ENCODE measurements at places on chromosomes 6 and 20.
A peak's percentile ranks its signal among the peaks of the same experiment; 100 is the strongest.

DNA sequence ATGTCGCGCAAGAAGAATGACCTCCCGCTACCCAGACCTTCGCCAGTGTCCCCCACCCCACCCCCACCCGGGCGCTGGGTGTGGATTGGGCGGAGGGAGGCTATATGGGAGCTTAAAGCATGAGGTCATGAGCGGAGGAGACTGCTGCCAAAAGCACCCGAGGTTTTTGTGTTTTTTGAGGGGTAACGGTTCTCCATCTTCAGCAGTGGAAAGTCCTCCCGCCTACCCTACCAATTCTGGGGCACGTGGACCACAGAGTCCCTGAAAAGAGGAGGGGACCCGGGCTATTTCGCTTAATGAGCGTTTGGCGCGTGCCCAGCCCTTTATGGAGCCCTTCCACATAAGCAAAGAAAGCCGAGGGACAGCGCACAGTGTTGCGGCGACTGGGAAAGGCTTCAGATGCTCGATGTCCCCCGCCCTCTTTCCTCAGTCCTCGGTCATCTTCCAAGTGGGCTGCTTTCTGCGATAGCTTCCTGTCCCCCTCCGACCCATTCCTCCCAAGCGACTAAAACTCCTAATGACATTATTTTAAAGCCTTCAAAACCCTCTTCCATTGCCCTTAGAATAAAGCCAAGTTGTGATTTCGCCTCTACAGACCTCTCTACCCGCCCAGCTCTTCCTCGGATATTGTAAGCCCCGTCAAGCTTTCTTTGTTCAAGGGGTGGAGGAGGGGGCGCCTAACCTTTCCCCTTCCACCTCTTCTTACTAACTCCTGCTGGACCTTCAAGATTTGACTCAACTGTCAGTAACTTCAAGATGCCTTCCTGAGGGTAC is 2.1 kb upstream of the TRERF1 start:
- DNase-seq = peak; percentile 17

- no peak for DNase-seq
Measured at GRCh38 chr6:85344996-85345395, 104.9 kb upstream of the NT5E start.

- no peak for DNase-seq
Measured at GRCh38 chr20:49676581-49677291, 36.9 kb downstream of the B4GALT5 start.

GRCh38 chr6:129634411-129635230 is 75.4 kb downstream of the ARHGAP18 start:
- DNase-seq = no peak

DNA sequence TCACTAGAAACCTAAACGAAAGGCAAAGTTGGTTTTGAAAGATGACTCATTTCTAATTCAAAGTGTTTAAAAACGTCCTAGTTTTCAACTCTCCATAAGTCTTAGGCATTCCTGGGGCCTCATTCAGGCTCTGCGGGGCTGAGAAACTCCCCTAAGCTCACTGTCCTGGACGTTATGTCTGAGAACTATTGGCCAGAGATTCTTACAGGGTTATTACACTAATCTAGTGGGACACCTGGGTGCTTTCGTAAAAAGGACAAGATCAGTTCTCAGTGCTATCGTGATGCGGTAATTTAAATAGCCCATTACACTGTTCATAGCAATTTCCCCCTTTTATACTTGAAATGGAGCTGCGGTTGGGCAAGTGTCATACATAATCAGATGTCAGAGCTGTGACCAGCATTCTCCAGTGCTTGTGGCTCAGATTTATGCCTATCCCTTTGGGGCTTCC is 280.9 kb downstream of the QKI start:
- DNase-seq = no peak

DNA sequence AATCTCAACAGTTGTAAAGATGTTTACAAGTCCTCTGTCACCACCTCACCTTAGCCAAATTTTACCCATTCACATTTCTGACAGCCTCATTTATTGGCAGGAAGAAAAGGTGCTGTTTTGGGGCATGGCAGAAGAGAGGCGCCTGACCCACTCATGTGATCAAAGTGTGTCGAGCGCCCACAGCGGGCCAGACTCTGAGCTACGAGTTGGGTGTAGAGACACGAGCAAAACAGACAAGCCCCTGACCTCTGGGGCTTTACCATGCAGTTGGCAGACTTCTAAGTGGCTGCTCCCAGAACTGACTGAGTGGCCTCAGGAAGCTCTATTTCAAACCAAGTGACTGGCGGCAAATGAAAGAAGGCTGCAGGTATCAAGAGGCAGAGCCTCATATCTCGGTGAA is 167.0 kb downstream of the SOBP start:
- no peak for DNase-seq

- DNase-seq = no peak
Measured at GRCh38 chr6:766625-767024, 73.7 kb upstream of the EXOC2 start.

DNA sequence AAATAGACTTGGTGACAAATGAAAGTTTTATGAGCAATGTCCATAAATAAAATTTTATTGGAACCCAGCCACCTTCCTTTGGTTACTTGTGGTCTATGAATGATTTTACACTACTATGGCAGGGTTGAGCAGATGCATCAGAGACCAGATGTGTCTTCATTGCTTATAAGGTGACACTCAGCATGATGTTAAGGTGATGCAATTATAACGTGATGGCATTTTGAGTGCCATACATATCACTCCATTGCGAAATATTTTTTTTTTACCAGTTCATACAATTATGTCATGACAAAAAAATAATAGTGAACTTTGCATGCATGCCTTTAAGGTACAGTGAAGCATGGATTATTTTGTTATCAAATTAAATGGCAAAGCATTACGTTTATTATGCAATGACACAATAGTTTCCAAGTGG is 96.0 kb downstream of the ADTRP start:
- no peak for DNase-seq

- DNase-seq = no peak
Measured at GRCh38 chr6:65045801-65046200, 661.2 kb downstream of the EYS start.

- DNase-seq = no peak
Measured at GRCh38 chr6:16236631-16237199, 1.7 kb upstream of the GMPR start.

Data from SK-N-DZ (cell line).